NCI-H82 (cell line): ENCODE measurements at places on chromosomes 4 and X.

DNA sequence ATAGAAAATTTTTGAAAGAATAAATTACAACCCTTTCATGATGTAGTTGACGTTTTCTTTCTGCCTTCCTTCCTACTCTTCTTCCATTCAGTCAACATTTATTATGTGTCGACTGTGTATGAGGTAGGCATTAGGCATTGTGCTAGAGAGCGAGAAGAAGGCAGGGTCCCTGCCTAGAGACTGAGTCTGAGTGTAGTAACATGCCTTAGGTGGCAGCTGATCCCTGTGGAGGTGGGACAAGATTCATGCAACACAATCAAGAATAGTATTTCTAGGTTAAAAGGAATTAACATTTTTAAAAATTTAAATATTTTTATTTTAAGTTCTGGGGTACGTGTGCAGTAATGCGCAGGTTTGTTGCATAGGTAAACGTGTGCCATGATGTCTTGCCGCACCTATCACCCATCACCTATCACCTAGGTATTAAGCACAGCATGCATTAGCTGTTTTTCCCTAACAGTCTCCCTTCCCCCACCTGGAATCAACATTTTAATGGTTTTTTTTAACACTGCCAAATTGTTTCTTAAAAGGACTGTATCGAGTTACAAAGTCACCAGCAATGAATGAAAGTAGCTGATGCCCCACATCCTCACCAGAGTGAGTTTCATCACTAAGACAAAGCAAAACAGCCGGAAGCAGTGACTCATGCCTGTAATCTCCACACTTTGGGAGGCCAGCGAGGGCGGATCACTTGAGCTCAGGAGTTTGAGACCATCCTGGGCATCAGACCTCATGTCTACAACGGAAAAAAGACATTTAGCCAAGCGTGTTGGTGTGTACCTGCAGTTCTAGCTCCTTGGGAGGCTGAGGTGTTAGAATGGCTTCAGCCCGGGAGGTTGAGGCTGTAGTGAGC is 84.0 kb downstream of the WWC2 start:
- DNase-seq: peak; percentile 4

- peak; percentile 20 for DNase-seq
These were observed 58.5 kb downstream of the RTL9 start for GRCh38 chrX:110417128-110417527.

DNA sequence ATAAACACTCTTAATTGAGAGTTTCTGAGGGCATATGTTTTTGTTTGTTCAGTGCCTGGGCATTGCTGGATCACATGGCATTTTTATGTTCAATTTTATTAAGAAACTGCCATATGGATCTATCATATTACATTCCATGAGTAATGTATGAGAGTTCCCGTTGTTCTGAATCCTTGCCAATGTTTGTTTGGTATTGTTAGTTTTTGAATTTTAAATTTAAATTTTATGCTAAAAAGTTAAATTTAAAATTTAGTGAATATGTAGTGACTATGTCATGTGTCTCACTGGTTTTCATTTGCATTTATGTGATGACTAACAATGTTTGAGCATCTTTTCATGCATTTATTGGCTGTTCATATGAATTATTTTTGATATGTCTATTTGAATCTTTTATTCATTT is 54.8 kb upstream of the GEMIN8 start:
- no peak for DNase-seq

- DNase-seq: peak; percentile 90
These were observed 64.1 kb downstream of the RLIM start for GRCh38 chrX:74550295-74550802.

DNA sequence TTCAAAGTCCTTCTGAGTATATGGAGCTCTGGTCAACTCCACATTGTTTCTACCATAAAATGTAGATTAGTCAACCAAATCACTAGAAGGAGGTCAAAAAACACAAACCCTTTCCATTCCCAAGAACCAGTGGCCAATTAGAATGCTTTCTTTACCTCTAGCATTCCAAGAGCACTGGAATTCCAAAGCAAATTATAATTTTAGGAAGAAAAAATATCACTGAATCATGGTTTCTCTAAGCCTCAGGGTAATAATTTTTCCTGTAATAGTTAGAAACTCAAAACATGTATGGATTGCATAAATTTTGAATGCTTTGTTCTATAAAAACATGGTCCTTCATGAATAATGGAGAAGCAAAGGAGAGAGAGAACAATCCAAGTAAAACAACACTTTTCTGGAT is 39.5 kb downstream of the LEF1 start:
- DNase-seq: no peak

DNA sequence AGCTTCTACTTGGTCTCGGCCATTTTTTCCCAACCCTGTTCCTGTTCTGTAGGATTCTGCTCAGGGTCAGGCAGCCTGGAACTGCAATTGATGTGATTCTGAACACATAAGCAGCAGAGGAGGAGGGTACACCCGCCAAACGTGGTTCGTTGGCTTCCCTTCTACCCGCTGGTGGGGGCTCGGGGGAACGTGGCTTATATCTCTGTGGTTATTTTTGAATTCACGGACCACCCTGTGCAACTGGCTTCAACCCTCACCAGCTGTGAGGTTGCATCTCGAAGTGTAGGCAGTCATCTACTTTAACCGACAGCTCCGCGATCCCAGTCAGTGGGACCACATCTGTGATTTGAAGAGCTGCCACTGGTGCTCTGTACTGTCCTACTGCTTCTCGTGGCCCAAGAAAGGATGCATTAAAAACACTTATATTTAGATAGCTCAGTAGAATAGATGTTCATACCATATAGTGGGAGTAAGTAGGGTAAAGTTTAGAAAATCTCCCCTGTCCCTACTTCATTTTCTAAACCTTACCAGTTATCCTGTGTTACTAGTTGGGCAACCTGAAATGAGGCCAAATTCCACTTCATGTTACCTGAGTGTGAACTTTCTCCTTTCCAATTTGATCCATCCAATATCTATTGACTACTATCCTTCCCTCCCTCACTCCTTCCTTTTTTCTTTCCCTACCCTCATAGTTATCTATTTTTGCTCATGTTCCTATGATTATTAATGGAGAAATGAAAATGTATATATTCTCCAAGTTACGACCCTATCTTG is 80.4 kb upstream of the BCOR start:
- DNase-seq: no peak

GRCh38 chrX:154396973-154397887 is 947 bp upstream of the RPL10 start:
- DNase-seq: peak; percentile 90

DNA sequence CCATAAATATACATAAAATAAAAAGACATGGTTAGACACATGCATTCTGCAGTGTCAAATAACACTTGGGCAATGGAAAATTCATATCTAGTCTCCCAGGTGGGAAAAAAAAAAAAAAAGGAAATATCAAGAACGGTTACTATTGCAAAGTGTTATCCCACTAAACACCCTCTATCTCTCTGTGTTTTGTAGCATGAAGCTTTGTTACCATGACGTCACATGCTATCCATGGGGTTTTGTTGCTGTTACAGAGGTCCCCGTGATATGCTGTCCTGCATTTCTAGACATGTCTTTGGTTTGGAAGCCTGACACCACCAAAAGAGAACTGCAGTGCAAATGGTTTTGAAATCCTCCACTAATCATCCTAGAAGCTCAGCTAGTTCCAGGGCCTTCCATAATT is 50.7 kb upstream of the TLR3 start:
- no peak for DNase-seq

GRCh38 chr4:119550857-119551532 is 77.6 kb downstream of the PDE5A start:
- DNase-seq: no peak

GRCh38 chr4:16082426-16083240 is 1.2 kb downstream of the PROM1 start:
- DNase-seq: peak; percentile 63

DNA sequence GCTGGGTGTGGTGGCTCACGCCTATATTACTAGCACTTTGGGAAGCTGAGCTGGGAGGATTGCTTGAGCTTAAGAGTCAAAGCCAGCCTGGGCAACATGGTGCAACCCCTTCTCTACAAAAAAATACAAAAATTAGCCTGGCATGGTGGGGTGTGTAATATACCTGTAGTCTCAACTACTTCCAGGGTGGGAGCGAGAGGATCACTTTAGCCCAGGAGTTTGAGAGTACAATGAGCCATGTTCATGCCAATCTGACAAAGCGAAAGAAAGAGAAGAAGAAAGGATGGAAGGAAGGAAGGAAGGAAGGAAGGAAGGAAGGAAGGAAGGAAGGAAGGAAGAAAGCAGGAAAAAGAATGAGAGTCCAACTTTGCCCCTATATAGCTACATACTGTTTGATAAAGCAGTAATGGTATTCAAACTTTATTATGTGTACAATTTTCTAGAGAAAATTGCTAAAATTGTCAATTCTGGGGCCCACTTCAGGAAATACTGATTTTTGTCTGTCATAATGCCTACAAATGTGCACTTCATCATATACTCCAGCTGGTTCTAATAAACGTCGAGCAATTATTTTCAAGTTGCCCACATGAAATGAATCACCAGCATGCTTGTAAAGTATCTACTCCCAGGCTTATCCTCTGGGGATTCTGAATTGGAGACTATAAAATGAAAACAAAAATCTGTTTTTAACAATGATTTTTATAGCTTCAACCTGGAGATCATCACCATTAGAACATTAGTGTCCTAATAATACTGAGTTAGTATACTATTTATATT is 132.3 kb downstream of the NDST4 start:
- no peak for DNase-seq

DNA sequence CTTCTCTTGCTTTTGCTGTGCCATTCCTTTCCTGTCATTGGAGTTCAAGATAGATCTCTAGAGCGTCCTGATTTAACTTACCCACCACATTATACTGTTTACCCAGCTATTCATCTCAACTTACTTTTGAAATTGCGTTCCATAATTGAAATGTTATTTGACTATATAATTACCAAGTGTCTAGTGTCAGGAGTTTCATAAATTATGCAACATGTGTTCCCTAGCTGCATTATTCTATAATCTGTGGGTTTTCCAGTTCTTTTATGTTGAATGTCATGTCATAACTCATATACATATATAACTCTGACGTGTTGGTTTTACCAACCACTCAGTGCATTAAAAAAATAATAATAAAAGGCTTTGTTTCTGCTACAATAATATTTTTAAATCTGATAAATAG is 285.9 kb upstream of the ARSJ start:
- DNase-seq: no peak

DNA sequence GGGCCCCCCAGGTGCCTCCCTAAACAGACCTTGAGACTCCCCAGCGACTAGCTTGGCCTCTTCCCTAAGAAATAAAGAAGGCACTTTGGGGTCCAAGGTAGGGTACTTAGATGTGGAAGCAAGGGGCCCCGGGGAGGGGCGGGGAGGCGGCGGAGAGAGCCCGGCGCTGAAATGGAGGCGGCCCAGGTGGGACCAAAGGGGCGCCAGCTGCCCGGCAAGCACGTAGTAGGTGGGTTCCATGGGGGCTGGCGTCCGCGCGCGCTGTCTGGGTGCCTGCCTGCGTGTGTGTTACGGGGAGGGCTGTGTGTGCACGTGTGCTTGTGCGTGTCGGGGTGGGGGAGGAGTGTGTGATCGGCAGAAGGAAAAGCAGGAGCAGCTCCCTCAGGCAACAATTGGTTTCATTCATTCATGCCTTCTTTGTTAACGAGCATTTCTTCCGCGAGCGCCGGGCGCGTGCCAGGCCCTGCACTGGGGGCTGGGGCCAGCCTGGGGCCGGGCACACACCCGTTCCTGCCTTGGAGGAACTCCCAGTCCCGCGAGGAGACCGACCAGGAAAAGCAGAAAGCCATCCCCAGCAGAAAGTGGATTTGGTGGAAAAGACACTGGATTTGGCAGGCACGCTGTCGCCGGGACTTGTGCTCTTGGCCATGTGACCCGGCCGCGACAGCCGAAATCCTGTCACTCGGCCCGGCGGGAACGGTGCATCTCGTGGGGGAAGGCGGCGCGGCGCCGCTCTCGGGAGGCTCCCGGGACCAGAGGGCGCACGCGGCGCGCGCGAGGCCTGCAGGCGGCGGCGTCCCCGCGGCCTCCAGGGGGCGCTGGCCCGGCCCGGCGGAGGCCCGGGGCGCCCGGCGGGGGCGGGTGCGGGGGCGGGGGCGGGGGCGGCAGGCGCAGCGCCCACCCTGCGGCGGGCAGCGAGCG is 3.3 kb upstream of the DUSP9 start:
- DNase-seq: peak; percentile 64

- no peak for DNase-seq
These were observed 2.6 kb upstream of the SHOX start for GRCh38 chrX:627995-628394.

GRCh38 chr4:133866328-133866699 is 335.3 kb downstream of the PABPC4L start:
- DNase-seq: no peak

DNA sequence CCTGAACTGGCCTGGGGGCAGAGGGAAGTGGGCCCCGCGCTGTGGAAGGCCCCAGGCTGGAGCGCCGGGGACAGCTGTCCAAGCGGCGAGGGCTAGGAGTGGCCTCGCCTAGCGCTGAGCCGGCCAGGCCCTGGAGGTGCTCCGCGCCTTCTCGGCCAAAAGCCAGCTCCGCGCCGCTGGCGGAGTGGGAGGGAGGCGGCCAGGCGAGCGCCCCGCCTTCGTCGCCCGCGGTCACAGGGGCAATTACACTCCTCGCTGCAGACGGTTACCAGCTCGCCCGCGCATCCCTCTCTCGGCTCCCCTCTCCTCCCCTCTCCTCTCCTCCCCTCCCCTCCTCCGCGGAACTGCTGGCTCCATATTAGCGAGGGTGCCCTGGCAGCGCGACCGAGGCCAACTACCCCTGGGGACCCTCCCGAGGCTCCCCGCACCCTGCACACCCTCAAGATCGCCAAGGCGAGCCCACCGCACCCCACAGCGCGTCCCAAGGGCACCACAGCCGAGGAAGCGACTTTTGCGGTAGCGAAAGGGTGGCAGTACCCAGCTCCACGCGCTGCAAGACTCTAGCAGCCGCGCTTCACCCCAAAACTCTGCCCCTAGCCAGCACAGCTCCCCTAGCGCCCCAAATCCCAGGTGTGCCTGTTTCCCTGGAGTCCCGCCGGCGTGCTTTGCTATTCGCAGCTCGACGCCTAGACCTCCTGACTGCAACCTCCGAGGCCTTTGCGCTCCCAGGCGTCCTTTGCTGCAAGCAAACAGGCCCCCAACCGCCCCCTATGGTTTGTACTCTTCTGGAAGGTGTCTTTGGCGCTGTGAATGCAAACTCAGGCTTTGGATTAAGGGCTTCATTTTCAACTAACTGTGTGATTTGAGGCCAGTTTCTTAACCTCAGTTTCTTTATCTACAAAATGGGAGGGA is 91.4 kb downstream of the BCOR start:
- no peak for DNase-seq

DNA sequence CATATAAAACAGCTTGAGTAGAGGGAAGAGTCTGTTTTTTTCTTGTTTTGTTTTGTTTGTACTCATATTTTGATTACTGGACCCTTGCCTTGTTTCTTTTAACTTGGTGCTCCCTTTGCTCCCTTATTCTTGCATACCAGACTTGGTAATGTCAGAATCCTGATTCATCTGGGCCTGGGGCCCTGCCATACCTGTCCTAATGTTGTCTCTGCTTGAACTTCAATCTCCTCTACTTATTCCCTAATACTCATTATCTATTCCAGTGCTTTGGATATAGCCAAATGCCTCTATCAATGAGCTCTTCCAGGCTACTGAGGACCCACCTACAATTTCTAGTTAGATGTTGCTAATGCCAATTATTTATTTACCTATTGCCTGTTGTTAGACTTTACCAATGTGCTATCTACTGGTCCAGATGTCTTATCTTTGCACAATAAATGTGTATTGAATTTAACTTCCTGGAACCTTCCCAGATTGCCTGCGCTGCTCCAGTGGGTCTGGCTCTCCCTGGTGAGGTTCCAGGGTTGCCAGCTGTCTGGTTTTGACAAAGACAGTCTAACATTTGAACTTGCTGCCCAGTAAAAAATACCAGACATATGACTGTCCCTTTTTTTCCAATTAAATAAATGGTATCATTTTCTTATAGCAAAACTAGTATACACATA is 64.4 kb upstream of the ACSL4 start:
- no peak for DNase-seq

- DNase-seq: no peak
These were observed 19.9 kb downstream of the COPS4 start for GRCh38 chr4:83054928-83055327.
